ENCODE measurements at places on chromosomes 12 and 14. TPM values are rescaled to one million over a fixed set of nuclear protein-coding genes. Genes with fewer than 3 reads are reported as not detected.

TOMM20L gene
- polyA plus RNA-seq, result not detected

PAH gene
- polyA plus RNA-seq, result 0.03 TPM

SERPINA5 gene
- polyA plus RNA-seq, result 2.5 TPM

SDSL gene
- polyA plus RNA-seq, result 2.5 TPM

ABCD4 gene
- 16.0 TPM for polyA plus RNA-seq

PPP1R36 gene
- polyA plus RNA-seq, result 0.30 TPM

Data from heart left ventricle (tissue), 16 donors.